ENCODE measurements at places on chromosomes 12 and 14. TPM values are rescaled to one million over a fixed set of nuclear protein-coding genes. Genes with fewer than 3 reads are reported as not detected.

Gene RERG
- not detected for total RNA-seq

Gene DPPA3
- not detected for total RNA-seq

GRCh38 chr12:107778383-107779025 lies 4.0 kb downstream of the ASCL4 start:
- no peak for DNase-seq
- peaks cover 10% of the 10 kb centered on the region for H3K36me3 ChIP-seq
- no peak overlapping the region for H3K27ac ChIP-seq
- peaks cover 74% of the 10 kb centered on the region for H3K27me3 ChIP-seq
- peaks cover 15% of the 10 kb centered on the region for H3K4me1 ChIP-seq
- no peak overlapping the region for H3K4me3 ChIP-seq

Gene LTB4R
- total RNA-seq: 23.1 TPM

Gene PLEK2
- total RNA-seq: 1.7 TPM

Gene MAP1LC3B2
- total RNA-seq: 0.89 TPM

GRCh38 chr12:19154686-19155085 lies 25.2 kb downstream of the PLEKHA5 start:
- H3K4me3 ChIP-seq: no peak overlapping the region
- H3K36me3 ChIP-seq: no peaks in the 10 kb centered on the region
- H3K4me1 ChIP-seq: peaks cover 2% of the 10 kb centered on the region
- H3K27me3 ChIP-seq: no peaks in the 10 kb centered on the region
- DNase-seq: no peak
- no peak overlapping the region for H3K27ac ChIP-seq

DNA sequence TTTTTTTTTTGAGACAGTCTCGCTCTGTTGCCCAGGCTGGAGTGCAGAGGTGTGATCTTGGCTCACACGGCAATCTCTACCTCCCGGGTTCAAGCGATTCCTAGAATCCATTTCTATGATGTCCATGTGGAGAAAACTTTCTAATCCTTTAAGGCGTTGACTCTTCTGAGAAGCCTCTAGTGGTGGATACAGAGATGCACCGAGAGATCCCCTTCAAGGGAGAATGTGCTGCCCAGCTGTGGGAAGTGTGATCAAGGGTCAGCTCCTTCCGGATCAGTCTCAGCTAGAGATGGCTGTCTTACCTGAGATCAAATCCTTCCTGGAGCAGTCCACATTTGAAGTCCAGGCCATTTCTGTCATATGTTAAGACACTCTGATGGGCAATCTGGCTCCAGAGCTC lies 92.7 kb upstream of the HECTD1 start:
- no peak overlapping the region for H3K4me3 ChIP-seq
- H3K4me1 ChIP-seq: peaks cover 3% of the 10 kb centered on the region
- DNase-seq: no peak
- no peak overlapping the region for H3K27ac ChIP-seq
- peaks cover 11% of the 10 kb centered on the region for H3K36me3 ChIP-seq

- H3K27ac ChIP-seq: no peak overlapping the region
- H3K4me3 ChIP-seq: no peak overlapping the region
- DNase-seq: no peak
- H3K27me3 ChIP-seq: no peaks in the 10 kb centered on the region
- no peaks in the 10 kb centered on the region for H3K4me1 ChIP-seq
- no peaks in the 10 kb centered on the region for H3K36me3 ChIP-seq
Measured at GRCh38 chr12:39883411-39883810, 222.5 kb downstream of the SLC2A13 start.

GRCh38 chr12:115324949-115325593 lies 641.1 kb upstream of the TBX3 start:
- no peak overlapping the region for H3K4me3 ChIP-seq
- H3K27ac ChIP-seq: no peak overlapping the region
- no peaks in the 10 kb centered on the region for H3K36me3 ChIP-seq
- H3K27me3 ChIP-seq: no peaks in the 10 kb centered on the region

GRCh38 chr14:54796961-54797360 lies 105.7 kb downstream of the GCH1 start:
- H3K36me3 ChIP-seq: peaks cover 7% of the 10 kb centered on the region
- no peak overlapping the region for H3K4me3 ChIP-seq
- DNase-seq: no peak
- no peaks in the 10 kb centered on the region for H3K4me1 ChIP-seq
- peaks cover 17% of the 10 kb centered on the region for H3K27me3 ChIP-seq

Gene PLEKHH1
- total RNA-seq: 0.12 TPM

- H3K4me1 ChIP-seq: peaks cover 31% of the 10 kb centered on the region
- DNase-seq: no peak
- H3K27ac ChIP-seq: peak overlapping the region; percentile 54
- no peak overlapping the region for H3K4me3 ChIP-seq
- H3K27me3 ChIP-seq: no peaks in the 10 kb centered on the region
Measured at GRCh38 chr12:11755302-11755930, 105.9 kb downstream of the ETV6 start.

- H3K4me3 ChIP-seq: no peak overlapping the region
- H3K36me3 ChIP-seq: peaks cover 6% of the 10 kb centered on the region
- DNase-seq: no peak
- H3K4me1 ChIP-seq: no peaks in the 10 kb centered on the region
- H3K27ac ChIP-seq: no peak overlapping the region
- H3K27me3 ChIP-seq: no peaks in the 10 kb centered on the region
Measured at GRCh38 chr12:124665511-124665910, 98.1 kb upstream of the NCOR2 start.

GRCh38 chr14:63638493-63638892 lies 3.2 kb downstream of the WDR89 start:
- H3K27me3 ChIP-seq: no peaks in the 10 kb centered on the region
- peak overlapping the region; percentile 86 for H3K27ac ChIP-seq
- no peak for DNase-seq
- H3K4me1 ChIP-seq: peaks cover 18% of the 10 kb centered on the region
- H3K36me3 ChIP-seq: peaks cover 4% of the 10 kb centered on the region

DNA sequence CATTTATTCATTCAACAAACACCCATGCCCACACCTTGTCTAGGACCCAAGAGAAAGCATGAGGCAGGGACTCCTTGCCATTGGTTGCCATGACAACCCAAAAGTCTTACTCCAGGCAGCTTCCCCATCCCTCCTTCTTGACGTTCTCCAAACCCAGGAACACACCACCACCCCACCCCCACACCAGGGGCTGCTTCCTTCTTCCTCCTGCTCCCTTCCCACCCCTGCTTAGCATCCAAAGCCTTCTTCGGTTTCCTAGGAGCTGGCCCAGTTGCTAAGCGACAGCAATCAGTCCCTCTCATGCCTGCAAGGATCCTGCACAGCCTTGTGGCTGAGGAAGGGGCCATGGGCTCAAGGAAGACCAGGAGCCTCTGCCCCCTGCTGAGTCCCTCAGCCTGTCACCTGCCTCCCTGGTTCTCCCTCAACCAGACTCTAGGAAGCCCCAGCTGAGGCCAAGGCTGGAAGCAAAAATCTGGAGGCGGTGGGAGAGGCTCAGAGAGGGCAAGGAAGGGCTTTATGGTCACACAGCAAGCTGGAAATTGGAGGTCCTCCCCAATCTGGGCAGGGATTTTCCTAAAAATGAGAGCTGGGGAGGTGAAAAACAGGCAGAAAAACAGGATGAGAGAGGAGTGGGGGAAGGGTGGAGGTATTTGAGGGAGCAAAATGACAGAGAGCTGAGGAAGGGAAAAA lies 15.4 kb downstream of the RASAL1 start:
- peaks cover 11% of the 10 kb centered on the region for H3K27me3 ChIP-seq
- peaks cover 2% of the 10 kb centered on the region for H3K36me3 ChIP-seq
- no peak for DNase-seq
- no peaks in the 10 kb centered on the region for H3K4me1 ChIP-seq
- H3K27ac ChIP-seq: no peak overlapping the region

- no peak overlapping the region for H3K4me3 ChIP-seq
- DNase-seq: no peak
- peaks cover 3% of the 10 kb centered on the region for H3K36me3 ChIP-seq
- peaks cover 15% of the 10 kb centered on the region for H3K27me3 ChIP-seq
- H3K4me1 ChIP-seq: peaks cover 5% of the 10 kb centered on the region
Measured at GRCh38 chr12:95395696-95396095, 78.3 kb upstream of the METAP2 start.

- H3K4me3 ChIP-seq: no peak overlapping the region
- peaks cover 10% of the 10 kb centered on the region for H3K36me3 ChIP-seq
- no peak for DNase-seq
- peaks cover 16% of the 10 kb centered on the region for H3K4me1 ChIP-seq
Measured at GRCh38 chr14:50659327-50659974, 8.7 kb downstream of the SAV1 start.

DNA sequence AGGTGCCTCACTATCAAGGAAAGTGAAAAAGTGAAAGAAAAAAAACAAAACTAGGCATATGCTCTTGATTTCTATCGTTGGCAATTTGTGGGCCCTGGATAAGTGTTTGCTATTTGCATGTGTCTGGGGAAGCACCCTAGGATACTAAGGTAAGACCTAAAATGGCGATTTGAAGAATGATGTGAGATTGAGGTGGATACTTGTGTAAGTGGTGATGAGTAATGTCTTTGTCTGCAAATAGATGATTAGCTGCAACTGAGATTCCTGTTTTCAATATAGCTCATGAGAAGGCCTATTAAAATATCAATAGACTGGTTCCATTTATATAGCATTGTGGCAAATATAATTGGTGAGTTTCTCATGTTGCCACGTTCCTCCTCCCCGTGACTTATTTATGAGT lies 261.7 kb downstream of the NEDD1 start:
- peaks cover 10% of the 10 kb centered on the region for H3K27me3 ChIP-seq
- no peaks in the 10 kb centered on the region for H3K4me1 ChIP-seq
- H3K36me3 ChIP-seq: no peaks in the 10 kb centered on the region
- DNase-seq: no peak
- H3K4me3 ChIP-seq: no peak overlapping the region
- no peak overlapping the region for H3K27ac ChIP-seq

Gene ORMDL2
- total RNA-seq: 20.5 TPM

GRCh38 chr14:77151918-77152588 lies 10.5 kb upstream of the ZDHHC22 start:
- no peak overlapping the region for H3K4me3 ChIP-seq
- no peaks in the 10 kb centered on the region for H3K4me1 ChIP-seq
- H3K36me3 ChIP-seq: peaks cover 2% of the 10 kb centered on the region
- DNase-seq: no peak
- no peak overlapping the region for H3K27ac ChIP-seq

Gene SYNE3
- 59.6 TPM for total RNA-seq

Gene MYBPC1
- not detected for total RNA-seq

- H3K27me3 ChIP-seq: peaks cover 7% of the 10 kb centered on the region
- no peak overlapping the region for H3K27ac ChIP-seq
- peaks cover 16% of the 10 kb centered on the region for H3K4me1 ChIP-seq
- H3K4me3 ChIP-seq: no peak overlapping the region
- no peaks in the 10 kb centered on the region for H3K36me3 ChIP-seq
- DNase-seq: no peak
Measured at GRCh38 chr14:58599707-58600106, 38.1 kb upstream of the DACT1 start.

- no peak for DNase-seq
- peaks cover 79% of the 10 kb centered on the region for H3K27me3 ChIP-seq
- peaks cover 4% of the 10 kb centered on the region for H3K36me3 ChIP-seq
- H3K4me1 ChIP-seq: no peaks in the 10 kb centered on the region
- no peak overlapping the region for H3K27ac ChIP-seq
Measured at GRCh38 chr12:10033783-10034545, 3.5 kb downstream of the CLEC9A start.

GRCh38 chr14:98262566-98262965 lies 1009.4 kb downstream of the BCL11B start:
- DNase-seq: no peak
- H3K27me3 ChIP-seq: no peaks in the 10 kb centered on the region
- H3K4me3 ChIP-seq: no peak overlapping the region
- peaks cover 2% of the 10 kb centered on the region for H3K4me1 ChIP-seq

GRCh38 chr14:102824832-102825231 lies 47.6 kb downstream of the TRAF3 start:
- peaks cover 46% of the 10 kb centered on the region for H3K4me1 ChIP-seq
- no peak overlapping the region for H3K4me3 ChIP-seq
- H3K36me3 ChIP-seq: no peaks in the 10 kb centered on the region

DNA sequence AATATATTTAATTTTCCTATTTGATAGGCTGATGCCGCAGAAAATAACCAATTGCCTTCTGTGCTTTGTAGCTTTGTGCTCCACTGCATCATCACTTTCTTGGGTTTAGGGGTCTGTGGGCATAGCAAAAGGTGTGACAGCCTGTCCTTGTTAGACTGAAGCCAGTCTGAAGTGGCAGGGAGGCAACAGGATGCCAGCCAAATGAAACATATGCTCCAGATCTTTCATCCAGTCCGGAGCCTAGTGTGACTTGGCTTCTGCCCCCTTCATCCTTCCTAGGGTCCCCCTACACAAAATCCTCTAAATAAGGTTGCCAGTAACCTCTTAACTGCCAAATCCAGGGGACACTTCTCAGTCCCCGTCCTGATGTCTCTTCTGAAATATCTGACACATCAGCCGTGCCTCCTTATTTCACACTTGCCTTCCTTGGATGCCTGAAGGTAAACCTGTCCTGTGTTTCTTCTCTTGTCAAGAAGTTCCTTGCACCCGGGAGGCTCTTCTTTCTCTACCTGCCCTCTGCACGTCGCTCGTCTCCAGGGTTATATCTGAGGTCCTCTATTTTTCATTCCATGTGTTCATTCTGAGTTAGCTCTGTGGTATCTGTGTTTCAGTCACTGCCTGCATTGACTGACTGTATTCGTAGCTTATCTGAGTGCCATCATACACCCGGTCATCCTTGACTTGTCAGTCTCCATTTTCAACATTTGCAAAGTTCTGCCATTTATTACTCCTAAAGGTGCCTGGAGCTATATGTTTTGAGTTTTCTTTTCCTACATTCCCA lies 47.8 kb downstream of the HMGA2 start:
- DNase-seq: no peak
- H3K4me1 ChIP-seq: no peaks in the 10 kb centered on the region
- peaks cover 24% of the 10 kb centered on the region for H3K27me3 ChIP-seq
- no peak overlapping the region for H3K4me3 ChIP-seq
- no peaks in the 10 kb centered on the region for H3K36me3 ChIP-seq

Gene PKP2
- total RNA-seq: 0.37 TPM

GRCh38 chr12:56998981-56999380 lies 7.4 kb downstream of the ZBTB39 start:
- peak overlapping the region; percentile 83 for H3K27ac ChIP-seq
- peaks cover 23% of the 10 kb centered on the region for H3K4me1 ChIP-seq
- no peak for DNase-seq
- H3K36me3 ChIP-seq: peaks cover 9% of the 10 kb centered on the region

GRCh38 chr12:106118-106591 lies 39.6 kb downstream of the IQSEC3 start:
- no peak overlapping the region for H3K27ac ChIP-seq
- H3K4me1 ChIP-seq: peaks cover 7% of the 10 kb centered on the region
- DNase-seq: no peak
- H3K36me3 ChIP-seq: peaks cover 5% of the 10 kb centered on the region
- no peak overlapping the region for H3K4me3 ChIP-seq
- peaks cover 42% of the 10 kb centered on the region for H3K27me3 ChIP-seq

DNA sequence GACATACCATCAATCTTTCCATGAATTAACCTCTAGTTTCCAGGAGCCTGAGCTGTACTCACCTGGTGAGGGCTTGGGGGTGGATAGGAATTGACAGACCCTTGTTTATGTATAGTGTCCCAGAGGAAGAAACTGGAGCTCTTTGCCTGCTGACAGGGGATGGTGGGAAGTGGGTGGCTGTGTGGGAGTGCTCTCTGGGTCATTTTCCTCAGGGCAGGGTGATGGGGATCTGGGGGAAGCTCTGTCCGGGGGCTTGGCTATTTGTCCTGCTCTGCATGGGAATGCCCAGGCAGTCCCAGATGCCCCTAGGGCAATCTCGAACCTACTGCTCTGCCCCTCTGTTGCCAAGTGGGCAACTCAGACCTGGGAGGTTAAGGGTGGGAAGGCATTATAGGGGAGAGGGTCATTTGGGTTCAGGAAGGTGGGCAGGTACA lies 21.8 kb upstream of the DHRS2 start:
- no peak overlapping the region for H3K4me3 ChIP-seq
- DNase-seq: no peak
- H3K27ac ChIP-seq: no peak overlapping the region
- H3K4me1 ChIP-seq: peaks cover 23% of the 10 kb centered on the region
- H3K27me3 ChIP-seq: peaks cover 6% of the 10 kb centered on the region

Data from T-helper 17 cell (primary cell).